Renal cortical epithelial cell (primary cell): ENCODE measurements at places on chromosomes 7 and 10.

GRCh38 chr7:155741082-155741481 is 71.2 kb downstream of the SHH start:
- peak; percentile 35 for DNase-seq

GRCh38 chr10:46268076-46268881 is 18.5 kb upstream of the ANTXRL start:
- no peak for DNase-seq

DNA sequence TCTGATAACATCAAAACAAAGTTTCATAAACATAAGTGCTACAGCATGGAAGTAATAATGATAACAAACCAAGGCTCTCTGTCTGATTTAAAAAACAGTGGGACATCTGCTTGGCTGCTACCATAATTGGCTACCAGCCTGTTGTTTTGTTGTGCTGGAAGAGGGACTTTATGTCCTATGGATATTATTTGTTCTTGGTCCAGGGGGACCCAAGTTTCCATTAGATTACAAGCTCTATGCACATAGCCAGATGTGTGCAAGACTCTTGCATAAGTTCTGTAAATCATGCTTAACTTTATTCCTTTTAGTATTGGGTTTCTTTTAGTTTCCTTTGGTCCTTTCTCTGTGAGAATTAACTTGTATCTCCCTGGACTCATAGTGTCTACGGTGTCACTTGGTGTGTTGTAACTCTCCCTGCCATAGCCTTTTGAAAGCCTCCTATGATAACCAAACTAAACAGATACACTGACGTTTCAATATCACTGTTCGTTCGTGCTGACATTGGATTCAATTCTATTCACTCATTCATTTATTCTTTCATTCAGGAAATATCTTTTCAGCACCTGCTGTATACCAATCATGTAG is 41.4 kb upstream of the CD36 start:
- DNase-seq: no peak

DNA sequence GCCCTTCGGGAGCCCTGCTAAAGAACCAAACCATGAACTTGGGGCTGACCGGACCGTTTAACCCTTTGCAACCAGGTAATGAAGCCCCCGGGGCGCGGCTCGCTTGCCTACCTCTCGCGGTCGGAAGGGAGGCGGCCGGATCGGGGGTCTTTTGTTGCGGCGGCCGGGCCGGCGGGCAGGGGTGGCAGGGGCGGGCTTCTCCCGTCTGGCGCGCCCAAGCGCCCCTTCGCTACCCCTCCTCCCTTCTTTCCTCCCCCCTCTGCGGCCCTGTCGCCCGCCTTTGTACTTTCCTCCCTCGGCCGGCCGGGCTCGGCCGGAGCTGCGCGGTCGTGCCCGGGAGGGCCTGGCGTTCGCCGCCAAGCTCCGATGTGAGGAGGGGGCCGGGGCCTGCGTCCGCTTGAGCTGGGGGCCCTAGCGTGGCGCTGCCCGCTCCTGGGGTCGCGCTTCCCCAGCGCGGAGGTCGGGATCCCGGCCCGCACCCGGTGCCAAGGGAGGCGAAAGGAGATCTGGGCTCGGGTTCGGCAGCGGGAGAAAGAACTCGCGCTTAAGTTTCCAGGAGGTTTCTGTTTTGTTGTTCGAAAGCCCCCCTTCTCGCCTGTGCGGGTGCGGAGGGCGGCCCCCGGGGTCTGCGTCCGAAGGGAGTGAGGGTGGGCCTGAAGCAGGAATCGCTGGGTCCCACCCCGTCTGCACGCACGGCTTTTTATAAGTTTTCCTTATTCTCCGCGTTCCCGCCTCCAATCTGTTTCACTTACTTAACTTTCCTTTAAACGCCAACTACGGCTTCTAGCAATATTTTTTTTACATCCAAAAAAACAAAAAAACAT is 436.8 kb upstream of the GALNT17 start:
- no peak for DNase-seq

GRCh38 chr10:283916-284356 is 148.7 kb downstream of the ZMYND11 start:
- DNase-seq: no peak

- no peak for DNase-seq
Observed at GRCh38 chr7:30852308-30852684, 59.4 kb upstream of the AQP1 start.

DNA sequence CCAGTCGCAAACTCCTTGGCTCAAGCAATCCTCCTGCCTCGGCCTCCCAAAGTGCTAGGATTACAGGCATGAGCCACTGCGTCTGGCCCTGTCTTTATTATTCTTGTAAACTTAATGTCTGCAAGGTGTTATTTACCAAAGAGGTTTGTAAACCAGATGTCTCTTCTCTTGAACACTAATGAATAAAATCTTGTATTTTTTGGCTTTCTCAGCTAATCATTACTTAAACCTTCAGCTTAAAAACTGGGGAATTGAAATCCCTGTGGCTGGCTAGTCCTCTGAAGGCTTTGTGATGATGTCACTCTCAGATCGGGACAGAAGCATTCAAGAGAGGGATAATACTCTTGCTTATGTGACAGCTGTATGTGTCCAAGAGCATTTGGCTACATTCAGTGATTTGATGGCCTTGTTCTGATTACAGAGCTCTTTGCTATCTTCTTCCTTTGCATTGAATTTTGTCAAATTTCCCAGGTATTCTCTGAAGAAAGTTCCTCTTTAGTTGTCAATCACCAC is 130.3 kb downstream of the BICC1 start:
- no peak for DNase-seq

DNA sequence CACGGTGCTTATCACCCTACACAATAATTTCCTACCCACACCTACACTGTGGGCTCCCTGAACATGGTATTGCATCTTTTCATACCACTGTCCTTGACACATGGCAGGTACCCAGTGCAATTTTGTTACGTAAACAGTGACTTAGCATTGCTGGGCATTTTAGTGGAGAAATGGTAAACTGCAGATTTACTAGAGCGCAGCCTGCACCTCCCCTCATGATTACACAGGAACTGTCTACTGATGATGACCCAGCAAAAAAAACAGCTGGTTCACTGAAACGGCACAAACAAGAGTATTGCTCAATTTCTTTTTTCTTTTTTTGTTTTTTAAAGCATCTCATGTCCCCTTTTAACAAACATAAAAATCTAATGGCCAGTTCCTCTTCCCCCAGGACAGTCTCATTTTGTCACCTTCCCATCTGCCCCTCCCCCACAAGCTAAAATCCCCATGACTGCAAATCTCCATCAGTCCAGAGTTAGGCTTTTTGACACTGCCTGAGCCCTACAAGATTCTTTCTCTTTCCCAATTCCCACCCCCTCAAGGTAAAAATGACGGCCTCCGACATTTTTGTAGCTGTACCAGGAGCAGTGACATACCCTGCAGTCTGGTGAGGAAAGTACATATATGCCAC is 2.8 kb downstream of the ZNF746 start:
- peak; percentile 80 for DNase-seq

- DNase-seq: no peak
Observed at GRCh38 chr10:71985542-71986250, 21.5 kb downstream of the CHST3 start.

DNA sequence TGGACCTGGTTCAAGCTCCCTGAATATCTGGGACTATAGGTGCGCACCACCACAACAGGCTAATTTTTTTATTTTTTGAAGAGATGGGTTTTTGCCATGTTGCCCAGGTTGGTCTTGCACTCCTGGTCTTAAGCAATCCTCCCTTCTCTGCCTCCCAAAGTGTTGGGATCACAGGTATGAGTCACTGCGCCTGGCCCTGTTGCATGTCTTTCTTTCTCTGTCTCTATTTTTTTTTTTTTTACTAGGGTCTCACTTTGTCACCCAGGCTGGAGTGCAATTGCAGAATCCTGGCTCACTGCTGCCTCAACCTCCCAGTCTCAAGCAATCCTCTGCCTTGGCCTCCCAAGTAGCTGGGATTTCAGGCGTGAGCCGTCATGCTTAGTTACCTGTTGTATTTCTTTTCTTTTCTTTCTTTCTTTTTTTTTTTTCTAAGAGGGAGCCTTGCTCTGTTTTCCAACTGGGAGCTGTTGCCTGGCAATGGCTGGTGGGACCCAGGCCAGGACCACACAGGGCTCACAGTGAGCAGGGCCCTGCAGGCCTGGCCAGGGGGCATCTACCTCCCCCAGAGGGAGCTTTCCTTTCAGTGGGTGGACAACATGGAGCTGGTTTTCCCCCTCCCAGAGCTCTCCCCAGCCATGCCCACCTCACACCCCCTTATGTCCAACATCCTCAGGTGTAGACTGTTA is 6.0 kb downstream of the MYL7 start:
- no peak for DNase-seq

DNA sequence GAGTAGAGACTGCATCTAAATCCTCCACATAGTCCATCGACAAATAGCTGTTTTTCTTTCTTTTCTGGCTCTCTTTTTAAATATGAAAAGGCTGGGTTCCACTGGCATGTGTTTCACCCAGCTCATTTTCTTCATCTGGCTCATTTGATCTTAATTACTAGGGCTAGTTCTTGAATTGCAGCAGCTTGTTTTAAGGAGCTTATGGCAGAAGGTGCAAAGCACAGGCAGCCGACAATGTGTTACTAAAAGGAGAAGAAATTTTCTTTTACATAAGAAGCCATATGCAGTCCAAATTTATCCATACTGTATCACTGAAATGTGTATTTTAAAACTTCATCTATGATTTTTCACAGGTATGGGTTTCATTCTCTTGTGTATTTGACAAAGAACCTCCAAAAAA is 205.6 kb upstream of the PTER start:
- no peak for DNase-seq

- peak; percentile 54 for DNase-seq
Observed at GRCh38 chr7:105656922-105657521, 75.7 kb upstream of the EFCAB10 start.

- no peak for DNase-seq
Observed at GRCh38 chr10:79383974-79384606, 36.8 kb downstream of the PPIF start.

DNA sequence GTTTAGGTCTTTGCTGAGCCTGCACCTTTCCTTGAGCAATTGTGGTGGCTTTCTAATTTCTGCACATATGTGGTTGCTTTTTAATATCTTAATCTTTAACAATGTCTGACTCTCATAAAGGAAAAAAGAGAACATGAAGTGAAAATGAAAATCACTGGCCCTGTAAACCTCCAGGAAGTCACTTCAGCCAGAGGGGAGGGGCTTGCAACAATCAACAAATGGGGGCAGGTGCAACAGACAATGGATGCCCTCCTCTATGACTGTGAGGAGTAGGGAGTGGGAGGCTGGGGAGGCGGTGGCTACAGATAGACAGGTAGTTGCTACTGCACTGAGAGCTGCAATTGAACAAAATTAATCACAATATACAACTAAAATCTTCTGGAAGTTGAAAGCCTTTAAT is 1377.4 kb downstream of the XPNPEP1 start:
- DNase-seq: no peak

GRCh38 chr7:92815412-92815811 is 21.0 kb downstream of the CDK6 start:
- DNase-seq: no peak

GRCh38 chr10:51932530-51932929 is 233.1 kb upstream of the CSTF2T start:
- no peak for DNase-seq

DNA sequence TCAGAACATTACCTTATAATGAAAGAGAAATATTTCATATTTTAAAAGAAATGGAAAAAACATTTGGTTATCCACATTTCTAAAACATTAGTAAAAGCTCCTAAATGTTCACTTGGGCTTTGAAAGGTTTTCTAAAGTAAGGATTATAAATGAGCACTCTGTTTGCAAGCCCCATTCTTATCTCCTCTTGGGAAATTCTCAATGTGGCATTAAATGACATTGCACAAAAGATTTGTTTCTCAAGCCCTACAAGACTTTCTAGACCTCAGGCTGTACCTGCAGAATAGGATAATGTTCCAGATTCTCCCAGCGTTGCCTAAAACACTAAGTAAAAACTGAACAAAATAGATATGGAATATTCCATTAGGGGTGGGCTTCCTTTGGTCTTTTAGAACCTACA is 658.0 kb upstream of the FOXK1 start:
- DNase-seq: no peak

DNA sequence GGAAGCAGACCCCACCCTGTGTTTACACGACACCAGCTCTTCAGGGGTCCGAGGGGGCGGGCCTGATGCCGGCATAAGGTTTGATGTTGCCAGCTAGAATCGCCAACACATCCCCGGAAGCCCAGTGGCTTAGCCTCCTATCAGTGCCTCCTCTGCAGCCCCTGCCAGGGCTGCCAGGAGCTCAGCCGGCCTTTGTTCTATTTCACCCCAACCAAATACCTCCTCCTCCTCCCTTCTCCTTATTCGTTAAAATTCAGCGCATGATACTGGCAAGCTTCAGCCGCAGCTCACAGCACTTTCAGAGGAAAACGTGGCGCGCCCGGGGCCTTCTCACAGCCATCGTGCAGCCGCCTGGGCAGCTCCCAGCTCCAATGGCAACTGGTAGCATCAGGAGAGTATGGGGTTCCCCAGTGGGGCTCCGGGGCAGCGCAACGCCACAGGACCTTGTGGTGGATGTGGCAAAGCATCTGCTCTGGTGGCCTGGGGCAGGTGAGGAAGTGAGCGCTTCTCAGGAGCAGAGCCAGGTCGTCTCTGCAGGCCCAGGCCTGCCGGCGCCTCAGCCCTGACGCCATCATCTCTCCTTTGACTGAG is 176.4 kb upstream of the RHEB start:
- no peak for DNase-seq

DNA sequence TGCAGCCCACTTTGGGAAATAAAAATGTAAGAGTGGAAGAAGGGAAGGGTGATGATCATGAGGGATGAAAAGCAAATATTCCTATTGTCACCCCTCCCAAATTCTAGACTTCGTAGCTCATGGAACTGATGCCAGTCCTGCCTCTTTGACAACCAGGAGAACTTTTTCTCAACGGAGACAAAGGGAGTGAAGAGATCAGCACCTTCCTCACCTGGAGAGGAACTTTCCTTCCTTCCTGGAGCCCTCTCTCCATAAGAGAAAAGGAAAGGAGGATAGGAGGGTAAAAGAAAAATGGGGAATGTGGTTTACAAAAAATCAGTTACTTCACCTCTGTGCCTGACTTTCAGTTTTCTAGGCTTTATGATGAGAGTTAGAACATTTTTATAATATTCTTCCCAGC is 3.4 kb downstream of the TBX20 start:
- DNase-seq: no peak

- DNase-seq: no peak
Observed at GRCh38 chr7:14400271-14400670, 410.8 kb upstream of the ETV1 start.

DNA sequence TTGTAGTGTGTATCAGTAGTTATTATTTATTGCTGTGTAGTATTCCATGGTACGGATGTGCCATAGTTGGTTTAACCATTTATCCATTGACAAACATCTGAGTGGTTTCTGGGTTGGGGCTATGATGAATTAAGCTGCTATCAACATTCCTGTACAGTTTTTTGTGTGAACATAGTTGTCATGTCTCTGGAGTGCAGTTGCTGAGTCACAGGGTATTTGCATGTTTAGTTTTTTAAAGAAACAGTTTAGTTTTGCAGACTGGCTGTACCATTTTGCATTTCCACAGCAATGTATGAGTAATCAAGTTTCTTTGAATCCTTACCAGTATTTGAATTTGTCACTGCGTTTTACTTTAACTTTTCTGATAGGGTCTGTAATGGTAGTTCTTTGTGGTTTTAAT is 516.7 kb upstream of the CELF2 start:
- DNase-seq: no peak

- no peak for DNase-seq
Observed at GRCh38 chr7:102047167-102047566, 229.7 kb downstream of the CUX1 start.
